ENCODE measurements at places on chromosomes 1 and 21.

DNA sequence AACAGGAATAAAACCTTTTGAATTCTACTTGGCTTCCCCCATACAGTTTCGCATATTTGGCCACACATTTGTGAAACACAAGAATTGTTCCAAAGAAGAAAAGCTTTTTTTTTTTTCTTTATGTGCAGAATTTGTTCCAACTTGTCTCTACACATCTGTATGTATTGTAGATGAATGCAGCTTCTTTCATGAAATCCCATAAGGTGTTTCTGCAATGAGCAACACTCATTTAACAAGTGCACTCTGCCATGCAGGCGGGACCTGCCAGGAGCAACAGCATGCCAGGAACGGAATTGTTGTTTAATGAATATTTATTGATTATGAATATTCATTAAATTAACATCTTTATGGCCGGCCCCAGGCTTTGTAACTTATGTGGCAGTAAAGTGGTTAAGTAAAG lies 1075.0 kb downstream of the TTLL7 start:
- DNase-seq, result no peak

DNA sequence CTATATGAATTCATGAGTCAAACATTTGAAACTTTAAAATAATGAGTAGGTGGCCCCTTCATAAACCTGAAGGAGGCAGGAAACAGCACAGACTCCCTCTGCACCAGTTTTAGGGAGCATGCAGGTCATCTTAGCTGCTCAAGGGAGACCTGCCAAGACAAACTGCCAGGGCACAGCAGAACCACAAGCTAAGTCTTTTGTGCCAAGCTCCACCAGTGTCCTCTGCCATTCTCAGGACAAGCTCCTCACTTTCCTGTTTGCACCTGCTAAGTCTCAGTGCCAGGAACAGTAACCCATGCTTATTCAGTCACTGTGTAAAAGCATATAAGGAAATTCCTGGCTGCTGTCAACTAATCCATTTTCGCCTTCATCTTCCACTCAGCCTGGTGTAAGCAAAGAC lies 368.9 kb downstream of the SEC16B start:
- no peak for DNase-seq

DNA sequence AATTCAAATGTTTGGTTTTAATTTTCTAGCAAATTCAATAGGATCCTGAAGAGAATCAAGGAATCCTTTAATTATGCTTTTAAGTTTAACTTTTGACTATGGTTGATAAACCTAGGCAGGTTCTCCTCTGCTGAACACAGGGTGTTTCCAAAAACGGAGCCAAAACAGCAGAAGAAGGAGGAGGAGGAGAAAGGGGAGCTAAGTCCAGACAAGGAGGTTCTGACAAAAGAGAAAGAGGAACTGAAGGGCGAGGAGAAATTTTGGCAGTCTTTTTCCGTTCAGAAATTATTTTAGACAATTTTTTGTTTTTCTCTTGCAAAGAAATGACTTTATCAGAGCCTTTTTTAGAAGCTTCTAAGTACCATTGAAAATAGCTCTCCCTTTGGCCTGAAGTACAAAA lies 33.2 kb upstream of the FNBP1L start:
- no peak for DNase-seq

GRCh38 chr21:18161841-18162240 lies 82.8 kb upstream of the CHODL start:
- no peak for DNase-seq

DNA sequence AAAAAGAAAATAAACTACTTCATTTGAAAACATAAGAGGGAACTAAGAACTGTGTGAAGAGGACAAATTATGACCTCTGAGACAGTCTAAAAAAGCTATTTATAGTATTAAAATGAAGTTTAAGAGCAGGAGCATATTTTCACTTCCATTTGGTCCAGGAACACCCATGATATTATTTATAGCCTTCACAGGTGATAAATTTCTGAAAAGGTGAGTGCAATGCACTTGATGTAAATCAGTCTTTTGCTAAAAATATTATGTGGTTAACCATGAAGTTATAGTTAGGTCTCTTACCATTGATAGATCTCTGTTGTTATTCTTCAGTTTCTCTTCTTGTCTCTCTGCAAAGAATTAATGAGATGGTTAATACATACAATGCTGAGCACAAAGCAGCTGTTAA lies 14.7 kb downstream of the TMCO1 start:
- DNase-seq, result no peak

DNA sequence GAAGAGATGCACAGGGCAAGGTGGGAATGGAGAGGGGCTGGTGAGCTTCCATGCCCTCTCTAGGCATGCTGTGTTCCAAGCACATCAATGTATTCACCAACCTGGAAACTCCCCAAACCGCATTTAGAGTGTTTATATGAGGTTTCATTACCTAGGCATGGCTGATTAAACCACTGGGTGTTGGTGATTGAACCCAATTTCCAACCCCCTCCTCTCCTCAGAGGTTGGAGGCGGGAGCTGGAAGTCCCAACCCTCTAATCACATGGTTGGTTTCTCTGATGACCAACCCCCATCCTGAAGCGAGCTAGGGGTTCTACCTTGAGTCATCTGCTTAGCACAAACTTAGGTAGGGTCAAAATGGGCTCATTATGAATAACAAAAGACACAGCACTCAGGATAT lies 3.0 kb upstream of the PPIE start:
- no peak for DNase-seq

DNA sequence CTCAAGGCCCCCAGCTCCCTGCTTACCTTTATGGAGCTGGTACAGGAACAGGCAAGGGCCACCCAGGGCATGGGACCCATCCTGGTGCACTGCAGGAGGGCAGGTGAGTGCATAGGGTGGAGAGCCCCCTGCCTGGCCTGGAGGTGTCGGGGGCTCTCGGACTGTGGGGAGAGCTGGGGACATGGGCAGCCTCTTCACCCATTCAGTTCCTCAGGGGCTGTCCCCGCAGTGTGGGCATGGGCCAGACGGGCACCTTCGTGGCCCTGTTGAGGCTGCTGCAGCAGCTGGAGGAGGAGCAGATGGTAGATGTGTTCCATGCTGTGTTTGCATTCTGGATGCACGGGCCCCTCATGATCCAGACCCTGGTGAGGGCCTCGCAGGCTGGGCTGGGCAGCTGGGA lies 7.3 kb upstream of the LGR6 start:
- no peak for DNase-seq

GRCh38 chr1:80305466-80305865 lies 1298.9 kb upstream of the ADGRL4 start:
- no peak for DNase-seq

GRCh38 chr1:117689997-117690625 lies 84.3 kb downstream of the TENT5C start:
- no peak for DNase-seq

DNA sequence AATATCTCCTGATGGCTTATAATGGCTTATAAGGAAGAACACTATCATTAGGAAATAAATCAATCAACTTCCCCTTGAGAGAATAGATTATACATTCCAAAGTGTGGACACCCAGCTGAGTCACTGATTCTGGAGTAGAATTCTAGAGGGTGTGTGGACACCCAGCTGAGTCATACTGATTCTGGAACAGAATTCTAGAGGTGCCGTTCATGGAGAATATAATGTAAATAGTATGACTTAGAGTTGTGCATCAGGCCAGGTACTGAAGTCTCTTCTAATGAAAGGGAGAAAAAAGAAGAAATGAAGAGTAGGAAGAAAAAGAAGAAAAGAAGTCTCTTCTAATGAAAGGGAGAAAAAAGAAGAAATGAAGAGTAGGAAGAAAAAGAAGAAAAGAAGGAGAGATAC lies 2.4 kb upstream of the USP33 start:
- no peak for DNase-seq

DNA sequence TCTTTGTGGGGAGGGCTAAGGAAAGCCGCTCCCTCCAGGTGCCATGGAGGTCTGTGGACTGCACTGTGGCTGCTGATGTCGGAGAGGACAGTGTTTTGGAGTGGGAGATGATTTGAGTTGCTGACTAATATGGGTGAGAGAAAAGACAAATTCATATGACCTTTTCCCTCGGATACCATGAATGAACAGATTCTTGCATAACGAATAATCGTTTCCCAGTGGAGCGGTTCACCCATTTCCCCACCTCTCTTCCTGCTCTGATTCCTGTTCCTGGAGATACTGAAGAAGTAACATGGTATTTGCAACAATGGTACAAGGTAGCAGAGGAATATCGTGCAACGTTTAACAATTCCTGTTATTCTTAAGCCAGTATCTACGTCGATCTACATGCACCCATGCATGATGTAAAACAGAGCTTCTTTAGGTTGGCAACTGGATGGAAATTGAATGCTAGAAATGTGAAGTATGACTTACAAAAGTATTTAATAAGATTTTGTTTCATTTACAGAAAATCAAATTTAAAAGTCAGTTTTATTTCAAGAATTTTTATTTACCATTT lies 227.1 kb downstream of the TOMM20 start:
- DNase-seq, result no peak

- no peak for DNase-seq
These were observed 54.3 kb upstream of the IKBKE start for GRCh38 chr1:206415942-206416341.

DNA sequence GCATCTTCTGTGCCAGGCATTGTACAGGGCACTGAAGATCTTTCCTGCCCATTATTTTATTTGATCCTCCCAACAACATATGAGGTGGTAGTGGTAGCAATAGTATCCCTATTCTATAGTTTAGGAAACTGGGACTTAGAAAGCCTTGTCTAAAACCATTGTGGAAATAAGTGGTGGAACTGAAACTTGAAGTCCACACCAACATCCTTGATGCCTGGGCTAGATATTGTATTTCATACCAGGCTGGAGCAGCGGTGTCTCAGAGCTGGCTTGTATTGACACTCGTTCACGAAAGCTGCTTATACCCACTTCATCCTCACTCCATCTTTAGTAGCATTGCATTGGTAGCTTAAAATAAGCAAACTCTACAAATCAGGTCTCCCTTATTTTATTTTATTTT lies 9.7 kb upstream of the CTSS start:
- DNase-seq, result no peak

DNA sequence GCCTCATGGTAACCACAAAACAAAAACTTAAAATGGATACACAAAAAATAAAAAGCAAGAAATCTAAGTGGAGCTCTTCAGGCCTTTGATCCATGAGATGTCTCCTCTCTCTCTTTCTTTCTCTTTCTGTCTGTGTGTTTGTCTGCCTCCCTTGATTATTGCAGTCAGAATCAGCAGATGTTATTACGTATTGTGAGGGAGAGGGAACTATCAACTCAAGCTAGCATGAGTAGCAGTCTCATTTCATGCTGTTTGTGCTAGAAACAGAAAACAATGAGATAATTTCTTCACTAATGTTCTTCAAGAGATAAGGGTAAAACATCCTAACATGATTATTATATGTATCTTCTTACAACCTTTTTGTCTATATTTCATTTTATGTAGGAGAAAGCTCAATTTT lies 103.7 kb upstream of the PDC start:
- DNase-seq, result no peak

DNA sequence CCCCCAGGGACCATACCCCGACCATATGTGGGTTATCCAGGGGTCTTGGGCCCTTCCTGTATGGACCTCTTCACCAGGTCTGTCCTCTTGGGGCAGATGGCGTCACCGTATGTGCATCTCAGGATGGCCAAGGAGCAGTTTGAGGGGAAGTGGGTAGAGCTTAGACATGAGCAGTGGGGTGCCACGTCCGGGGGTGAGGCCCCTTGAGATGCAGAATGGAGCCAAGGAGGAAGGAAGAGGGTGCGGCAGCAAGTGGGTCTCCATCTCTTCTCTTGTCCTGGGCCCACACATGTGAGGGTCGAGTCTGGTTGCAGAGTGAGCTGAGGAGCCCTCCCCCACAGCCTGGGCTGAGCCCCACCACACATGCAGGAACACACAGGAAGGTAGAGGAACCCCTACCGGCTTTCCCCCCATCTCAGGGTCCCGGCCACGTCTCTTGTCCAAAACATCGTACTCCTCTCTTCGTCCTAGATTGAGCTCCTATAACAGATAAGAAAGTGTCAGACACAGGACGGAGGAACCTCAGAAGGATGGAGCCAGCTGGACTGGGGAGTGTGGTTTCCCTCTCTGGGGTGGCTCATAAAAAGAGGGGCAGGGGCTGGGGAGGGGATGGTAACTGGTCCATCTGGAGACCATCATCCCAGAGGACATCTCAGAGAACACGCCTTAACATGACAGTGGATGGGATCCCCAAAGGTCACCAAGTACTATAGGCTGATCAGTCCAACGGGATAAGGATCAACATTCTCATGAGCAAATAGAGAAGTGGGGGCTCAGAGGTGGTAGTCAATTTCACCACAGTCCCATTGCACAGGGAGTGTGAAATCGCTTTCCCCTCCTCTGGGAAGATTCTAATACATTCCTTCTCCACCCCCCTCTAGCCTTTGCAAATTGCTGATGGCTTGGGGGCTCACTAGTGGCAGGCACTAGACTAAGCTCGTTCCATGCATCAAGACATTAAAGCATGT lies 79.9 kb downstream of the CD247 start:
- DNase-seq, result no peak

DNA sequence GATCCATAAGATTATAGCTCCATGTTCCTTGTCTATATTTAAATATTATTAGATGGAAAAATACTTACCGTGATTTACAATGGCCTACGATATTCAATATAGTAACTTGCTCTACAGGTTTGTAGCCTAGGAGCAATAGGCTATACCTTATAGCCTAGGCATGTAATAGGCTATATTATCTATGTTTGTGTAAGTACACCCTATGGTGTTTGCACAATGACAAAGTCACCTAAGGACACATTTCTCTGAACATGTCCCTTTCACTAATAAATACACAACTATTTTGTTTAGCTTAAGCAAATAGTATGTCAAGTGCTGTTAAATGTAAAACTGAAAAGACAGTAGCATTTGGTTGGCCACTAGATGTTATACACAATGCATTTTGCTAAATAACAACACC lies 248.9 kb upstream of the ADGRL4 start:
- DNase-seq, result no peak

GRCh38 chr1:185170291-185170848 lies 13.4 kb downstream of the SWT1 start:
- DNase-seq, result peak; percentile 34

DNA sequence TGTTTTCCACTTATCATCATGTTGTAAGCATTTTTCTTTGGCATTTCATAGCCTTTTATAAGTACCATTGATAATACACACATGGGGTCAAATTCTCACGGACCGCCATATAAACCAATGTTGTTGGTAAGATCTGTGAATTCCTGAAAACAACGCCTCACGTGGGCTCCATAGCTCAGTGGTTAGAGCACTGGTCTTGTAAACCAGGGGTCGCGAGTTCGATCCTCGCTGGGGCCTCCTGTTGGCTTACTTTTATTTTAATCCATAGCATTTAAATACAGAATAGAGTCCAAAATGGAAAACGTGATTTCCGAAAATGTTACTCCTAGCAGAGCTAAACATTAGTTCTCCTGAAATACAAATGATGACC lies 83.1 kb downstream of the HHIPL2 start:
- DNase-seq, result no peak

Data from astrocyte of the cerebellum (primary cell).